Cardiac muscle cell (in vitro differentiated cells and primary cell): ENCODE measurements at places on chromosomes 6 and 20. TPM values are rescaled to one million over a fixed set of nuclear protein-coding genes. Genes with fewer than 3 reads are reported as not detected.
A peak's percentile ranks its signal among the peaks of the same experiment; 100 is the strongest.

GRCh38 chr6:36263390-36264000 is 6.4 kb upstream of the PNPLA1 start:
- DNase-seq = no peak

- no peak for DNase-seq
Measured at GRCh38 chr20:52616629-52617028, 355.5 kb upstream of the TSHZ2 start.

C6orf163 gene
- total RNA-seq = 1.5 and 4.3 TPM in 2 replicates

DNA sequence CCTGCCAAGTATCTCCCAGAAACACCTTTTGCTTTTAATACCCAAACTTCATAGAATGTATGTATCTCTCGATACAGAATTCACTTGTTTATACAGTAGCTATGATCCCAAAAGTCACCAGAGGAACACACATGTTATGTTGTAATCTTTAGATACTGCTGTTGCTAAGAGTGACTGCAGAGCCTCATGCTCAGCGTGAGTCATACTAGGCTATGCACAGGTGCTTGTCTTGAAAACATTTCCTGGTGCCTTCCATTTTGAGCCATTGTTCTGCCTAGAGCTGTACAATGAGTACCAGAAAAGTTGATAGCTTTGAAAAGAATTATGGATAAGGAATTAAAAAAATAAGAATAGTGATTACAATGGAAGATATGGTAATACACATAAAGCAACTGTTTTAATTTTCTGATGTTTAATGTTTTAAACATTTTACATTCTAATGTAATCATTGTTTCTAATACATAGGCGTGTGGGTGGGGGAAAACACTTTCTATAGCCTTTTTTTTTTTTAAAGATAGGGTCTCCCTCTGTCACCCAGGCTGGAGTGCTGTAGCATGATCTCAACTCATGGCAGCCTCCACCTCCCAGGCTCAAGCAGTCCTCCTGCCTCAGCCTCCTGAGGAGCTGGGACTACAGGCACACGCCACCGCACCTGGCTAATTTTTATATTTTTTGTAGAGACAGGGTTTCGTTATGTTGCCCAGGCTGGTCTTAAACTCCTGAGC is 79.4 kb downstream of the CD24 start:
- DNase-seq = peak; percentile 13

HCRTR2 gene
- total RNA-seq = 0.21 TPM in 1 of 2 replicates, not detected in the other

- DNase-seq = no peak
Measured at GRCh38 chr20:61520893-61521460, 268.9 kb downstream of the CDH4 start.

- no peak for DNase-seq
Measured at GRCh38 chr6:118725944-118726343, 74.6 kb upstream of the CEP85L start.

EDEM2 gene
- total RNA-seq = 40.1 and 42.1 TPM in 2 replicates

F13A1 gene
- total RNA-seq = 0.63 and 2.4 TPM in 2 replicates

- DNase-seq = no peak
Measured at GRCh38 chr20:47320990-47321805, 35.3 kb downstream of the ZMYND8 start.

GRCh38 chr6:43683708-43684455 is 3.7 kb downstream of the MRPS18A start:
- DNase-seq = no peak

XKR7 gene
- 0.03 and 0.04 TPM in 2 replicates for total RNA-seq
